Thymus (tissue), 14 donors: ENCODE measurements at places on chromosomes 11 and 22.

- DNase-seq: no peak
Observed at GRCh38 chr11:103295704-103296103, 186.5 kb downstream of the DYNC2H1 start.

DNA sequence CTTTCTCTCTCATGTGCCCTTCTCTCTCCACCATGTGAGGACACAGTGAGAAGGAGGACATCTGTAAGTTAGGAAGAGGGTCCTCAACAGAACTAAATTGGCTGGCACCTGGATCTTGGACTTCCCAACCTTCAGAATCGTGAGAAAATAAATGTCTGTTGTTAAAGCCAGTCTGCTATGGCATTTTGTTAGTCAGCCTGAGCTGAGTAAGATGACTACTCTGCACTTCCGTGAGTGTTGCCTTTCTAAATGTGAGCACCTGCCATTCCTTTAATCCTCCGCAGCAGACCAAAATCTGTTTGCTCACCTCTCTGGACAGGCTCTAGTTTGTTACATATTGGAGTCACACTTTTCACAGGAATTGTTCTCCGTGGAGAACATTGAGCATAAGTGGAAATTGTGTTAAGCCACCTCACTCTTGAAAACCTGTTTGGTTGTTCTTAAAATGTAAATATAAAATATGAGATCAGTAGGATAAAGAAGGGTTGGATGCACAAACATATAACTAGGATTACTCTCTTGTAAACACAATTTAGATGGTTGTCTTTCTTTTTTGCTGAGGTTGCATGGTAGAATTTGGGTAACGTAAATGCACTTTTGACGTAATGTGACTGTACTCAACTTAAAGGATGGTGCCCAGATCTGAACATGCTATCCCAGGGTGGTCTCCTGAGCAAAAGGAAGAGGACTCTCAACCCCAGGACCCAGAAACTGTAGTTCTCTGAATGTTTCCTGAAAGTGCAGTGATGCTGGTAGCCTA lies 65.9 kb downstream of the SNX19 start:
- no peak for DNase-seq

GRCh38 chr11:75159151-75159953 lies 8.4 kb downstream of the SLCO2B1 start:
- no peak for DNase-seq

DNA sequence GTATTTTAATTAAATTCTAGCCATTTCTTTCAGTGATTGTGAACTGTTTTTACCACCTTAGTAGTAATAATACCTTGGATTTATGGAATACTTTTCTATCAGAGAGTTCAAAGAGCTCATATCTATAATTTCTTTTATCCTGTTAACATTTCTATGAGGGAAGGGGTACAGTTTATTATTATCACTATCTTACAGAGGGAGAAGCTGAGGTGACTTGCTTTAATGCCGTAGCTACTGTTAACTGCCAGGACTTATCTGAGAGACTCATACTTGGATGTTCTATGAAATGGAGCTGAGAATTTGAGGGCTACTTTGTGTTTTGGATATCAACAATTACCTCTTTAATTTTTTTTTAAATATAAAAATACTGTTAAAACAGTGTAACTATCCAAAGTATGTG lies 3.3 kb downstream of the REXO2 start:
- no peak for DNase-seq

DNA sequence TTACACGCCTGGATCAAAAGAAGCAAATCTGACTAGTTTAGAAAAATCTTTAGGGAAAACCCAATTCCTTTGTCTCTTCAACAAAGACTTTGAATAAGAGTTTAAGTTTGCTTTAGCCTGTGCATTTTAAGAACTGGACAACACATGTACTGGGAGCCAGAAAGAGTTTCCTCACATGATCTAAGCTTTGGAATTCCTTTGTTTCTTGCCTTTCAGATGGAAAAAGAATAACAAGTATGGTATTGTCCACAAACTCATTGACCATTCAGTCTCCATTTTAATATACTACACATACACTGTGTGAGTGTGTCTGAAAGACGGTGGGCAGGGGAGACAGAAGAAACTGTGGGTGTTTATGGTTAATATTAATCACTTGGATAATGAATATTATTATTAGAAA lies 205.6 kb downstream of the MAML2 start:
- DNase-seq: no peak

DNA sequence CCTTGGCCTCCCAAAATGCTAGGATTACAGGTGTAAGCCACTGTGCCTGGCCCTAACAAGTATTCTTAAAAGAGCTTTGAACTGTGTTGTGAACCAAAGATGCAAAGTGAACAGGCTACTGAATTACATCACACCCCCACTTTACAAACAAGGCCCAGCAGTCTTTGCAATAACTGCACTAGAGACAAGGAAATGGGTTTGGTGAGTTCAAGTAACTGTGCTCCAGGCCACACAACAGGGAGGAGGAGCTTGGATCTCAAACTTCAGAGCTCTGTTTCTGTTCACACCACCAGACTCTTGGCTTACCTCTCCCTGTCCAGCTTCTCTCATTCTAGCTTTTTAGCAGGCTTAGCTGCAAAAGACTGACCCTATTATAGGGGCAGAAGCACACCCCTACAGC lies 30.4 kb upstream of the RASL10A start:
- no peak for DNase-seq

DNA sequence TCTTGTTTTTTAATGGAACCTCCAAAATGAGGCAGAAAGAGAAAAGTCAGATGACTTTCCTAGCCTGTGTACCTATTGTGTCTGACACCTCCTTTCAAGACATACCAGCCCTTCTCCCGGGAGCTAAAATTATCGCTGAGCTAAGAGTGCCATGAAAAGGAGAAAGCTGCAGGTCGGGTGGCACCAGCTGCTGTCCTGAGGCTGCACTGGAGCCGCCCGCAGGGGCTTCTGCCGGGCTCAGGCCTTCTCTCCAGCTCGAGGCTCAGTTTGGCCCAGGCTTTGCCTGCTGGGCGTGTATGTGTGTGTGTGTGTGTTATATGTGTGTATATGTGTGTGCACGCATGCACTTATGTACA lies 27.7 kb upstream of the RAB1B start:
- DNase-seq: no peak

DNA sequence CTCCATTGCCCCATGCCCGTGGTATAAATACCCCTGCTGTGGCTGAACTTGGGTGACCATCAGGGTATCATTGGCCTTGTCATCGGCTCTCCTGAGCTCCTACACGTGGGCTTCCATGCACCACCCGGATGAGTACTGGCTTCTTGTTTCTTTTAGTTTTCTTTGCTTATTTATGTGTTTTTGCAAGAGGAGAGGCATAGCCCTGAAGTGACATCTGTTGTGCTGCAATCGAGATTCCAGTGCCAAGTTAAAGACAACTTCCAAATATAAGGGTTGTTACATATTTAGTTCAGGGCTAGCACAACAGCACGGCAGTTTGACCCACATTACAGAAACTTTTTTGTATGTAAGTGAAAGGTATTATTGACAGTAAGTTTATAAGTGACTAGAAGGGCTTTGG lies 1087.1 kb downstream of the TBC1D22A start:
- no peak for DNase-seq

- no peak for DNase-seq
Observed at GRCh38 chr11:95792200-95792599, 1.9 kb downstream of the CEP57 start.

DNA sequence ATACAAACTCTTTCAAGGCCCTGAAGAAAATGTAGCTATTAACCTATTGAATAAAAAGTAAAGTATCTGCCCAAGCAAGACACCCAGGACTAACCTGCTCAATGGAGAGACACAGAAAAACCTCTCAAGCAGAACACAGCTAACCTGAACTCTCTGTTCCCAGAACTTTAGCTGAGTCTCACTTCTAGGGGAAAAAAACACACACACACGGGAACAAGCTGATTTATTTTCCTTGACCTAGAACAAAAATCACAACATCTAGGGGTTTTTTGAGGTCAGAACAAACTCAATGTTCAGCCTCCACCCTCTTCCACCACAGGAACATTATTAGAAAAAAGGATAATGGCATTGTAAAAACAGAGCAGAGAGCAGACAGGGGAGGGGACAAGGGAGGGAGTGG lies 121.6 kb downstream of the BBOX1 start:
- DNase-seq: no peak

DNA sequence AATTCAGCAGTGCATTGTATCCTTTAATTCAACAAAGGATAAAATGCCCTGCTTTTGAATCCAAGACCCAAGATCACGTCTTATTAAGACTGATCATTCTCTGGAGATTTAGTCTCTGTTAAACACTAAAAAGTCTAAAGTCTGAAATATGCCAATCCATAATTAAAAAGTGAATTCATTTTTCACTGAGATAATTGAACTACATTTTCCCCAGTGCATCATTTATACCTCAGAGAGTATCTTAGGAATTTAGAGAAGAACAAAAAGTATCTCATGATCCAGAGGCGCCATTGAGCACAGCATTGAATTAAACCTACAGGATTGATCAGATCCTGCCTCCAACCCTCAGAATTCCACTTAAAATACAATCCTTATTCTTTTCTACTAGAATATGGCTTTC lies 5.4 kb downstream of the OR5AP2 start:
- DNase-seq: no peak

DNA sequence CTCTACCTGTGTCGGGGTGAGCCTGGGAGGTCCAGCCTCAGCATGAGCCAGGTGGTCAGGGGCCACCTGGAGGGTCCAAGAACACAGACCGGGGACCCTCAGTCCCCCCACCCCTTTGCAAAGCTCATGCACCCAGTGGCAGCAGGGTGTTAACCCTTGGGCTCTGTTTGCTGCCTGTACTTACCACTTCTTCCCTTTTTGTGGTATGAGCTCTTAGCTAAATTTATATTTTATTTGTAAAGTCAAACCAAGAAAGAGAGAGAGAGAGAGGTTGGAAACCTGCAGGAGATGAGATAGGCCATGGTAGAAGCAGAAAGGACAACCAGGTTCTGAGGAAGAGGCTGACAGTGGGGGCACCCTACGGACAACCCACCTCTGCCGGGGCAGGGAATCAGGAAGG lies 29.9 kb downstream of the IL10RA start:
- no peak for DNase-seq

DNA sequence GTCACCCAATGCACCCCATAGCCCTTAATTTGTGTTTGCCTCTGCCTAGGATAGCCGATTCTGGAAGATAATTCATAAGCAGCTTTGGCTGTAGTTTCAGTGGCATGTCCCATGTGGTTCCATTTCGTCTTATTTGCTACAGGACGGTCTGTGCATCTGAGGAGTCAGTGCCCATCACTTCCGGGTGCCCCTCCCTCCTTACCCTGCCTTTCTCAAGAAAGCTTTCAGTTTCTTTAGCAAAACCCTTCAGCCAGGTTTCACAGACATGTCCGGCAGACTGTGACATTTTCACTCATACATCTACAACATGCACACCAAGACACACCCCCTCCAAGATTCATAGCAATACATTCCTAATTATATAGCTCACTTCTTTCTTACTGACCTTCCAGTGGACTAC lies 14.3 kb downstream of the TP53AIP1 start:
- no peak for DNase-seq

DNA sequence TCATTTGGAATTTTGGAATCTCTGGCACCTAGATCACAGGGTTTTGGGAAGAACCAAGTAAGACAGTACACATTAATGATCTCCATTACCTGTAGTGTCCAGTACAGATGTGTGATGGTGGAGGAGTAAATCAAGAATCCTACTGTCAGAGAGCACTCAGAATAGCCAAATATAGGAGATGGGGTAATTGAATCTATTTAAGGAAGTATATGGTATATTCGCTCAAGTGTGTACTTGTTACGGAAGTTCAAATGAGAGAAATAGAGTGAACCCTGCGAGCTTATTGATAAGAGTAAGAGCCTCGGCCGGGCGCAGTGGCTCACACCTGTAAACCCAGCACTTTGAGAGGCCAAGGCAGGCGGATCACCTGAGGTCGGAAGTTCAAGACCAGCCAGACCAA lies 2.2 kb downstream of the SPCS2 start:
- DNase-seq: no peak

DNA sequence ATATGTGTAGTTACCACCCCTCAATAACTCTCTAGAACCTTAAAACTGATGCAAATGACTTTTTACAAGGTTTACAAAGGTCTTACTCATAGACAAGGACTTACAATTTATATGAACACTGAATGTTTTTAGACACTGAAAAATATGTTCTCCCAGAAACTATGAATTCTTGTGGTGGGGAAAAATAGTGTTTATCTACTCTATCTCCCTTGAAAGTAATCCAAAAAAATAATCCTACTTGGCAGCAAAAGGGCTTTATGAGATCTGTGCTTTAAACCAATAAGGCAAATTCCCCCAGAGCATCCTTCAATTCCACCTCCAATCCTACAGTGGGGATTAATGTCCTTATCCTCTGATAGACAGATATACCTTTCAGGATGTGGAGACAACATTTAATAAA lies 1984.1 kb upstream of the RAG2 start:
- DNase-seq: no peak

DNA sequence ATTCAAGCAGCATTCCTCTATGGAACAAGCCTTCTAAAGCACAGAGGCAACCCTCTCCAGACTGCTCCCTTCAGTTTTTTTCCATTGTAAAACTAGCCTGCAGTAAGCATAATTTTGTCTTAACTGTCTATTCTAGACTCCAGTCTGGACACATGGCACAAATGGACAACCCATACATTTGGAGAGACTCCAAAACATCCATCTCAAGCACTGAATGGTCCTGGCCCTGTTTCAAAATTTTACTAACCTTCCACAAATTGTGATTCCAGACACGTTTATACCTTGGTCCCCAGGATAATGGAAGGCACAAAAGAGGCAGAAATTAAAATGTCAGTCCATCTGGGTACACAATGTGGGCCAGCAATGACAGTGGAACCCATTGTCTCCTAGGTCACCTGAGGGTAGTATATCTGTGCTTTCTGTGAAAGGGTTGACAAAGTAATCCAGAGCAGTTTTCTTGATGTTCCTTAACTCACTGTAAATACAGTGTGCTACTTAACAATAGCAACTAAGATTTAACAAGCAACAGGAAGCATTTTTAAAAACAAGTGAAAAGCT lies 16.2 kb upstream of the SESN3 start:
- no peak for DNase-seq

DNA sequence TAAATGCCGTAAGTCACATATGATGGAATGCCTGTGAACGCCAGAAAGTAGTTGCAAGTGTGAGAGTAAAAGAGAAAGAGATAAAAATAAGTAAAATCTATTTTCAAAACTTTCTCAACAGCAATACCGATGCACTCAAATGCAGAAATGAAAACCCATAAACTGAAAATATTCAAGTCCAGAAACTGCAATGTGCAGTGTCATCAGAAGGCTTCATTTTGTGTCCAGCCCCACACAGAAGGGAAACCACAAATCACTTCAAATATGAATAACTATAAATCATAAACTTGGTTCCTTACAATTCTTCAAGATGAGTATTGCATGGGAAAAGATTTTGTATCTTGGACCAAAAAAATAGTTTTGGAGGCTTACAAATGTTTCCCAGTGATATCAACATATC lies 375.2 kb upstream of the ANO5 start:
- DNase-seq: no peak

GRCh38 chr11:133900176-133901105 lies 55.1 kb upstream of the SPATA19 start:
- no peak for DNase-seq

GRCh38 chr22:46256358-46256958 lies 6.4 kb upstream of the CDPF1 start:
- no peak for DNase-seq

GRCh38 chr11:16783321-16783801 lies 44.9 kb downstream of the C11orf58 start:
- no peak for DNase-seq

- DNase-seq: no peak
Observed at GRCh38 chr11:10309163-10310093, 4.6 kb downstream of the ADM start.

- DNase-seq: no peak
Observed at GRCh38 chr11:104891135-104891534, 7.1 kb downstream of the CASP12 start.

GRCh38 chr11:70028147-70028855 lies 49.8 kb upstream of the ANO1 start:
- DNase-seq: no peak
